Hematopoietic multipotent progenitor cell (in vitro differentiated cells): ENCODE measurements at places on chromosomes 3 and 15.

- no peak for DNase-seq
Measured at GRCh38 chr3:78941587-78941986, 826.2 kb downstream of the ROBO1 start.

DNA sequence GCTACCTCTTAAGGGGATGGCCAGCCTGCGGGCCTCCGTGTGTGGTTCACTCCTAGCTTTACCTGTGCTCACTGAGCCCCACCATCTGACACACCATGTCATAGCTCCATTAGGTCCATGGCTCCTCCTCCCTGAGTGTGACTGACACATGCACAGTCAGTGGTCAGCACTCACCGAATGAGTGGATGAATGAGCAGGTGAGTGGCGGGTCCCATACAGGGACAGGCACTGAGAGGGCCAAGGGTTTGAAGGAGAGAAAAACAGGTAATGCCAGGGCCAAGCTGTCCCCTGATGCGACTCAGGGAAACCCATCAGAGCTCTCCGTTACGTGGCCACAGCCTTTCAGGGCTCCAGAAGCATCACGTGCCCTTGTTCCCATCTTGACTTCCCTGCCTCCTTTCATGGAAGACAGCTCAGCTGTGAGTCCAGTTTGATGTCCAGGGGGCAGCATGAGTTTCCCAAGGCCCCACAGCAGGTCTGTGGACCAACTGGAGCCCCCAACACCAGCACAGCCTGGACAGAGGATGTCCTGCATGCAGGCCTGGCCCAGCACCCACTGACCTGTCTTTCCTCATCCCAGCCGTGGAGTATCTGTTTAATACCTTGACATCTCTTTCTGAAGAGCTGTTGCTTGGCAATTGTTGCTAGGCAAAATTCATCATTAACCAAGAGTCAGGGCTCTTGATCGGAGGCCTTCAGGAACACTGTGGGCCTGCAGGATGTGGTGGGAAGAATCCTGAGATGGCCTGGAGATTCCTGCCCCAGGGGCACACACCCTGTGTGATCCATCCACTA is 84.4 kb downstream of the PLXNA1 start:
- DNase-seq: no peak

- DNase-seq: no peak
Measured at GRCh38 chr15:88617790-88618189, 3.4 kb upstream of the AEN start.

DNA sequence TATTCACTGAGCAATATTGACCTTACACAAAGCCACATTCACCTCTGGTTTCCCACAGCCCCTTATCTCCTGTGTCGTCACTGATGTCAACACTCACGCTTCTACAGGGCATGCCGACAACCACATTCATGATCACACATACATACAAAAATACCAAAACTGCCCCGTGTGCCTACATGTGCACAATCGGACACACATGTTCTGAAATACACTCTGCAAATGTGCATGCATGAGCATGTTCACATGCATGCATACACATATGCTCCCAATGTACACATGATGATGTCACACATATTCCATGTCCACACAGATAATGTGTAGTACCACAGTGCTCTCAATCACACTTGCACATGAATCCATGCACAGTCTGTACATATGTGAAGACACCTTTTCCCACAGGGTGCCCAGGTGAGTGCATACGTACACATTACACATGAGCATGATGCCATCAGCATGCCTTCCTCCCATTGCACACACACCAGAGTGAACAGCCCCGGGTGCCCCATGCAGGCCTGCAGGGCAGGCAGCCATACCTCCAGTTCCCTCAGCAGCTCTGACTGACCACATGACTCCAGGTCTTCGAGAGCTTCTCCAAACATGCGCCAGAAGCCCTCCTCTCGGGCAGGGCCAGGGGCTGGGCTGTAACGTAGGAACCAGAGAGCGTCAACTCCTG is 37.0 kb downstream of the GRIP2 start:
- no peak for DNase-seq

DNA sequence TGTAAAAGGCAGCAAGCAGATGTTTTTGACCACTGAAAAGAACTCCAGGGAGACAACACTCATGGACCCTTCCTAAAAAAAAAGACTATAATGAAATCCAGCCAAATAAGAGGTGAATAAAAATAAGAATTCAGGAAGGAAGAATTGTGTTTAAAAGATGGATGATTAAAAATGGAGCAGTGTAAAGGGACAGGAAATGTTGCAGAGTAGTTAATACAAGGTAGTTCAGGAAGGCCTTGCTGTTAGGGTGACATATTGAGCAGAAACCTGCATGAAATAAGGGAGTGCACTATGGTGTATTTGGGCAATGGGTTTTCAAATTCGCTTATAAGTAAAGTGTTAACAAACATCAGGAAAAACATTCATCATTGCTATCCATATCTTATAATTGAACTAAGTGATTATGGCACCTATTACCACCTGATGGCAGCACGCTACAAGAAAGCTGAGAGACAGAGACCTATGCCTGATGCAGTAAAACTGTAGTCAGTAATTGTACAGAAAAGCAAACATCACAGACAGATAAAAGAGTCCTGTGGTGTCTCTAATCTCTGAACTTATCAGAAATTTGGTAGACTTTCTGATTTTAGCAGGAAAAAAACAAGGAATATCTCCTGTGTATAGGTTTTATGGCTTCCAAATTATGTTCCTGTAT is 5.8 kb upstream of the DBR1 start:
- no peak for DNase-seq

DNA sequence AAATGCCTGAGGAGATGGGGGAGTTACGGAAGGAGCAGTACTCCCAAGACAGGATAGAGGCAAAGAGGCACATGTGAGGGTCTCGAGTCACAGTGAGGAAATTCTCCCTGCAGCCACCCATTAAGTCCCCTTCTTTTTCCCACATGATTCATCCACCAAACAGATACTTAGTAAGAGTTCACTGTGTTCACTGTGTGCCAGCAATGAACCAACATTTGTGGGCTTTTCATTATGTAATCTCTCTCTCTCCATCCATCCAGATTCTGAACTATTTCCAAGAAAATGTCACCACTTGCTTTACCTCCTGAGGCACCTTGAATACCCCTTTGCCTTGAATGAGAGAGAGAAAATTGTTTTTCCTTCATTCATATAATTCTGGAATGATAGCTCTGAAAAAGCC is 24.6 kb upstream of the LRRFIP2 start:
- no peak for DNase-seq

GRCh38 chr3:58494107-58494506 is 2.2 kb downstream of the KCTD6 start:
- DNase-seq: no peak

DNA sequence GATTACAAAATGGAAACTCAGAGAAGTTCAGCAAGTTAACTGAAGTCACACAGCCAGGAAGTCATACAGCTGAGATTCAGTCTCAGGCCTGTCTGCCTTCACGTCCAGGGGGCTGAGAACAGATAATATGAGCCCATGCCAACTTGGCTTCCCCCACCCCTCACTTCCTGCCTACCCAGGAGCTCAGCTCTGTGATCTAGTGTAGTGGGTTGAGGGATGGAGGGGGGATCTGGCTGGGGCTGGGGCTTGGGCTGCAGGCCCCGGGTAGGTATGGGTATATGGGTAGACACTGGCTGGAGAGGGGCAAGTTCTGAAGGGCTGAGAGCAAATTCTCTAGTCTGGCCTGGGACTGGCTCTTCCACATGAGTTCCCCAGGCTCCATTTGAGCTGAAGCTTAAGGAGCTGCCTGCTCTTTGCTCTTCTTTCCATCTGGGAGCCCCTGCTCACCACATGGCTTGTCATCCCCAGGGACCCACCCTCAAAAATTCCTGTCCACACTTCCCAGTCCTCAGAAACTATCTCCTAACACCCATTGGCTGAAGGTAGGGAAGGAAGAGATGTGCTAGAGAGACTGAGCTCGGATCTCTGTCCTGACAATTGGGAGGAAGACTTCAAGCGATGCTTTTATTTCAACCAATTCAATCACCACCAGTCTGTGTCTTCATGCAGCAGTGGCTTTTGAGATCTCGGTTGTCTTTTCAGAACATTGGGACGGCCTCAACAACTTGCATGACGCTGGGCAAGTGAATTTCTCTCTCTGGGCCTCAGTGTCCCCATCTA is 2.0 kb downstream of the RASGRF1 start:
- DNase-seq: no peak

DNA sequence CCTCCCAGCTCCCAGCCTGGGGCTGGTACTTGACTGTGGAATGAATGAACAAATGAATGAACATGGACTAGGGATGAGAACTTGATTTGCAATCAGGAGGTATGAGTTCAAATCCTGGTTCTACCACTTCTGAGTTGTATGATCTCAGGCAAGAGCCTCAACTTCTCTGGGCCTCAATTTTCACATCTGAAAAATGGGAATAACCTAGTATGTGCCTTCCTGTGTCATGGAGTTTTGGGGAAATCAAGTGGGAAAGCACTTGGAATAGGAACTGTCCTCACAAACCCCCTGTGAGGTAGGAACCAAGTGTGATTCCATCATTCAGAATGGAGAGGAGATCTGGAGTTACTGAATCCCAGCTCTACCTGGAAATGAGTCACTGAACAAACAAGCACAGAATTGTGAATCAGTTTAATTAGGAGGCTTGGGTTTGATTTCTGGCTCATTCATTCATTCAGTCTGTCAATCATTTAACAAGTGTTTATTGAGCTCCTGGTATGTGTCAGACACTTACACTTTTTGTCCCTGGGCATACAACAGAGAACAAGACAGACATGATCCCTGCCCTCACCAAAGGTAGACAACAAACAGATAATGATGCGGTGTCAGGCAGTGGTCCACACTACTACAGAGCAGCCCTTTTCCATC is 29.7 kb downstream of the DNASE1L3 start:
- DNase-seq: no peak

- DNase-seq: no peak
Measured at GRCh38 chr15:95680728-95681127, 649.8 kb upstream of the NR2F2 start.

DNA sequence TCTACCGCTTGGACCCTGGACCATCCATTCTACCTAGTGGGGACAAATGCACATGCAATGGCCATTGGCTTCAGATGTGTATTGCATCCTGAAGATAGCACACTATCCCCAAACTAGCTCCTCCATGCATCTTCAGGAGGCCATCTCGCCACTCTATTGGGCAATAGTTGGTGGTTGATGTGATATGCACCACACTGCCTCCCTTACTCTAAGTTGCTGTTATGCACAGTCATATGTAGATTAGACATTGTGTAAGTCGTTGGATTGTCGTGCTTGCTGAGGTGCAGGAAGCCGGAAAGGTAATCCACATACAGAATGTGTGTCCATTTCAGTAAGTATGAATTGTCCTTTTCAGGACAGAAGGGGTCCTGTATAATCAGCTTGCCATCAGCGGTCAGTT is 26.7 kb upstream of the PLA2G4D start:
- DNase-seq: no peak

GRCh38 chr3:13740795-13741194 is 139.1 kb downstream of the WNT7A start:
- DNase-seq: no peak

- DNase-seq: no peak
Measured at GRCh38 chr3:49619649-49620048, 54.5 kb upstream of the APEH start.

DNA sequence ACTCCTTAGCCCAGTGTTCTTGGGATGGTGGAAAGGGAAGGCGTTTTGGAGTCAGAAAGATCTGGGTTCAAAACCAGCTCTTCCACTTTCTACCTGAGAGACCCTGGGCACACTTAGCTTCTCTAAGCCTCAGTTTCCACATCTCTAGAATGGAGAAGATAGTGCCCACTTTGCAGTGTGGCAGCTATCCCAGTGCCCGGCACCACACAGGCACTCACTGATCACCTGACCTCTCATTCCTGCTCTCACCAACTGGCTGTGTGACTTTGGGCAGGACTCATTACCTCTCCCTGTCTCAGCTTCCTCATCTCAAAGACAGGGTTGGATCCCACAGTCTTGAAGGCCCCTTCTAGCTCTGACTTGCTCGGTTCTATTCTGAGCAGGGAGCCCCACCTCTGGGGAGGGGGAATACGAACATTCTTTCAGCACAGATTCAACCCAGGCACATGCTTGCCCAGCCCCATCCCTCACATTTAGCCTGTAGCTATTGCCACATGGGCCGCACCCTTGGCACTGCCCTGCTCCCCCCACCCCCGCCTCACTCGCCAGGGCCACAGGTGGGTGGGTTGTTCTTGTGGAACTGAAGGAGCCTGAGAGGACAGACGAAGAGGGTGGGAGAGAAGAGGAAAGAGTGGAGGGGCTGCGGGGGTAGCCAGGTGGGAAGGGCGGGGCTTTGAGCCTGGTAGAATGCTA is 39.2 kb downstream of the EPHB3 start:
- no peak for DNase-seq

GRCh38 chr3:86282106-86282787 is 708.7 kb downstream of the VGLL3 start:
- no peak for DNase-seq

DNA sequence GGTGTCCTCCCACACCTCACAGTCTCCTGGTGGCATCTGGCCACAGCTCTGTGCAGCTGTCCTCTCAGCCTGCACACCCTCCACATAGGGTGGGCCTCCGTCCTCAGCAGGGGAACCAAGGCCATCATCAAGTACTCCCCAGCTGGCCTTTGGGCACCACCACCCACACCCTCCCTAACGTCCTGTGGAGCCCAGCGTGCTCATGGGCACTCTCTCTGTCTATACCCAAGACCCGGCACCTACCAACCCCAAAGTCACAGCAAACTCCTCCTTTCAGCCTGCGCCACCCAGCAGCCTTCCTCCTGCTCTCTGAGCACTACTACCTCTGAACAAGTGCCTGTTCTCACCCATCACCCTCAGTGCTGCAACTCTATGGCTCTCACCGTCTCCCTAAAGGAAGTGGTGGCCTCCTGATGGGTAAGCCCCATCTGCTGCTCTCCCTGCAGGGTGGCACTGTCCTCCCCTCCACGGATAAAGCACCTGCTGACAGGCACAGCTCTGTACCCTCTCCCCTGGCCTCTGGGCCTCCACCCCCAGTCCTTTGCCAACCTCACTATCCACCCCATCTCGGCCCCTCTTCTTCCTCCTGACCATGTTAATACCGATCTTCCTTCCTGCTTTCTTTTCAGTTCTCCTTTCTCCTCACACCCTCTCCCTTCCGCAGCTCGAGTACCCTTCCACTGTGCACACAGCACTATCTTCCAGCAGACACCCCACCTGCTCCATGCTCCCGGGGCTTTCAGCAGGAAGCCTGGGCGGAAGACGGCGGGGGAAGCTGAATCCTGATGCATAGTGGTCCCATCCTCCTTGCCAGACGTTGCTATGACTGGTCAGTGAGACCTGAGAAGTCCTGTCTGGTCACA is 31.5 kb downstream of the SLC41A3 start:
- DNase-seq: no peak

DNA sequence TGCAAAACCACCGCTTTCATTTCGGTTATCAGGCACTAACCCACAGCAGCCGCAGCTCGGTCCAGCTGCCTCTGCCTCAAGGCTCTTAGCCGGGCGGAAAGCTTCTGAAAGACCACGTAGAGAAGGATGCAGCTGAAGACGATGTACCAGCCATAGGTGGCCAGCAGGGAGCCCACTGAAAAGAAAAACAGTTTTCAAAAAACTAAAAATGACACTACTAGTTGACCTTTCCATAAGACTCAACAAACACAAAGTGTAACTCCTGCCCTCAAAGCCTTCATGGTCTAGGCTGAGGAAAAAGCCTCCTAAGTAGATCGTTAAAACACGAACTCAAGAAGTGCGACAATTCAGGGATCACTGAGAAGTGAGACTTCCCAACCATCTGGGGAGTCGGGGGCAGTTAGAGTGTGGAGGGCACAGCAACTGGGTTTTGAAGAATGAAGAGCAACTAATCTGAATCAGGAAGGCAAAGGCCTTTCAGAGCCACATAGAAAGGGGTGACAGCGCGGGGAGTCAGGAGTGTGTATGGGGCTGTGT is 716 bp downstream of the SELENOS start:
- DNase-seq: peak; percentile 53

- no peak for DNase-seq
Measured at GRCh38 chr3:173869766-173870165, 472.2 kb downstream of the NLGN1 start.

GRCh38 chr3:195895078-195895860 is 13.1 kb downstream of the TNK2 start:
- no peak for DNase-seq
